Right lobe of liver (tissue), 6 donors: ENCODE measurements at places on chromosomes 4 and X.

DNA sequence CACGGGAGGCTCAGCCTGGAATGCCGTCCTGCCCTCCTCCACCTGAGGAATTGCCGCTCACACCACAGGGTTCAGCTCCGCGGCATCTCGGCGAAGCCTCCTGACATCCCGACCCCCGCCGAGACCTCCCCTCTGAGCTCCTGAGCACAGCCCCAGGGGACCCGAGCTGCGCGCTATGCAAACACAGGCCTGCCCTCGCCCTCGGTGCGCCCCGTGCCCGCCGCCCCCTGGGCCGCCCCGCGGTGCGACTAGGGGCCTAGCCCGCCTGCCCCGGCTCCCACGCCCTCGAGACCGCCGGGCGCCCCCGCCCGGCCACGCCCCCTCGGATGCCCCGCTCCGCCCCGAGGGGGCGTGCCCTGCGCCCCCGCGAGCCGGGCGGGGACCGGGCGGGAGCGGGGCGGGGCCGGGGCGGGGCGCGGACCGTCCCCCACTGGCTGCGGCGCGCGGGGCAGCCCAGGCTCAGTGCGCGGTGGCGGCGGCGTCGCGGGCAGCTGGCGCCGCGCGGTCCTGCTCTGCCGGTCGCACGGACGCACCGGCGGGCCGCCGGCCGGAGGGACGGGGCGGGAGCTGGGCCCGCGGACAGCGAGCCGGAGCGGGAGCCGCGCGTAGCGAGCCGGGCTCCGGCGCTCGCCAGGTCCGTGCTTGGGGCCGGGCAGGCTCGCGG, at the start of gene FGFR3:
FGFR3 (plus strand) TSS at position 462 of the 664 bp plus-strand sequence. CDS start 642 bp downstream, outside the sequence.
- DNase-seq, result peak; percentile 63

DNA sequence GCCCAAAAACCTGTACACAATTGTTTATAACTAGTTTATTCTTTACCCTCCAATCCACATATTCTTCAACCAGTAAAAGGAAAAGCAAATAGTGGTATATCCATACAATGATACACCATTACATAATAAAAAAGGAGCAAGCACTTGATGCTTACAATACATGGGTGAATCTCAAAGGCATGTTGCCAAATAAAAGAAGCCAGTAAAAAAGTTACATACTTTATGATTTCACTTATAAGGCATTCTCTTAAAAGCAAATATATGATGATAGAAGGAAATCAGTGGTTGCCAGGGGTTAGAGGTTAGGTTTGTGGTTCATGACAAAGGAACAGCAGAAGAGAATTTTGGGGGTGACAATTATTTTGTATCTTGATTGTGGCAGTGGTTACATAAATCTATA, 896.1 kb upstream of the LCORL start:
- no peak for DNase-seq

DNA sequence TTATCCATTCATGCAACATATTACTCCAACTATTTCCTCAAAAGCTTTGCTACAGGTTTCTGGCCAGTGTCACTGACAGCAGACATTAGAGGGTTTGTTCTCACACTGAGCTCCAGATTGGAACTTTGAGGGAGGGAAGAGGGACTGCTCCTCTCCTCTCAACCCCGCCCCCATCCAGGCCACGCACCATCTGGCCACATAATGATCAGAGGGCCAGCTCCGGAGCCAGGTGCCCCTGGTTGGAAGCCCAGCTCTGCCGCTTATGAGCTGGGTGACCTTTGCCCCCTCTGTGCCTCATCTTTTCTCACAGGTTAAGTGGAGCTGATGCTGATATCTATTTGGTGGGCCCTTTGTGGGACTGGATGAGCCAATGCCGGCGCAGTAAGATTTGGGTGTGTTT, 55.8 kb downstream of the C4orf50 start:
- DNase-seq, result no peak

GRCh38 chrX:71619986-71620385, 1.7 kb upstream of the CXCR3 start:
- no peak for DNase-seq

DNA sequence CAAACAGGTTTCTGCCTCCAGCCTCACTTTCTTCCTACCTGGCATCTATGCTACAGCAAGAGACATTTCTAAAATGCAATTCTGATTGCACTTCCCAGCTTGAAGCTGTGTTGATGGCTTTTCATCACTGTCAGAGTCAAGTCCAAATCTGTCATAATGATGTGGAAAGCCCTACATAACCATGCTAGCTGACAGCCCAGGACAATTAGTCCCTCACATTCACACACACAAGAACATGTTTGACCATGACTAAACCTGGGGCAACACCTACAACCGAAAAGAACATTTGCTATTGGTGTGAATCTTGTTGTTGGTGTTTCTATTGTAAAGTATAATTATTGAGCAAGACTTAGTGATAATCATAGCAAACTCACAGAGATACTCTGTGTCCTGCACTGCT, 58.2 kb downstream of the PPM1K start:
- no peak for DNase-seq

DNA sequence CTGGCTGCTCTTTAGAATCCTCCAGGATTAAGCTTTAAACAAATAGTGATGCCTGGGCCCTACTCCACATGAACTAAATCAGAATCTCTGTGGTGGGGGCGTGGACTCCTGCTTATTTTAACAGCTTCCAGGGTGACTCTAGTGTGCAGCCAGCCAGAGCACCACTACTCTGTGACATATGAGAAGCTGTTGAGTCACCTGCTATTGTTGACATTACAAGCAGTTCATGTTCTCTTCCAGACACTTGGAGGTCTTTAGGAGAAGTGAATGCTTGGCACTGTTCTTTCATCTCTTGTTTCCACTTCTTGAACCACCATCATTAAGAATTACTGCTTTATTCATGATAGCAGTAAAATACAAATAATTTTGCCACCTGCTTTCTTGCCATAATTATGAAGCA, 426 bp upstream of the C4orf51 start:
- no peak for DNase-seq

DNA sequence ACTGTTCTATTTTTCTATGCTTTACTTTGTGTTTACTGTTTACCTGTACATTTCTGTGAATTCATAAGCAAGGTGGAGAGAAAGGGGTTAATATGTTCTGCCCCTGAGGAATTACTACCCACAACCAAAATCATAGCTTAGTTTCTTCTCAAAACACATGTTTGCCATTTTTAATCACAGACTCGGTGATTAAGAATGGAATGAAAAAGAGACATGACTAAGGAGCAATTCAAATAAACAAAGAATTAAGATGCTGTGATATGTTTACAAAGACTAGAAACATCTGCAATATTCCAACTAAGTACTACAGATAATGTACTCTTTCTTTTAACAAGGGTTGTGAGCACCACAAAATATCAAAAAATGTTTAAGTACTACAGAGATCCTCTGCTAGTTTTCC, 11.7 kb upstream of the FAT4 start:
- no peak for DNase-seq

DNA sequence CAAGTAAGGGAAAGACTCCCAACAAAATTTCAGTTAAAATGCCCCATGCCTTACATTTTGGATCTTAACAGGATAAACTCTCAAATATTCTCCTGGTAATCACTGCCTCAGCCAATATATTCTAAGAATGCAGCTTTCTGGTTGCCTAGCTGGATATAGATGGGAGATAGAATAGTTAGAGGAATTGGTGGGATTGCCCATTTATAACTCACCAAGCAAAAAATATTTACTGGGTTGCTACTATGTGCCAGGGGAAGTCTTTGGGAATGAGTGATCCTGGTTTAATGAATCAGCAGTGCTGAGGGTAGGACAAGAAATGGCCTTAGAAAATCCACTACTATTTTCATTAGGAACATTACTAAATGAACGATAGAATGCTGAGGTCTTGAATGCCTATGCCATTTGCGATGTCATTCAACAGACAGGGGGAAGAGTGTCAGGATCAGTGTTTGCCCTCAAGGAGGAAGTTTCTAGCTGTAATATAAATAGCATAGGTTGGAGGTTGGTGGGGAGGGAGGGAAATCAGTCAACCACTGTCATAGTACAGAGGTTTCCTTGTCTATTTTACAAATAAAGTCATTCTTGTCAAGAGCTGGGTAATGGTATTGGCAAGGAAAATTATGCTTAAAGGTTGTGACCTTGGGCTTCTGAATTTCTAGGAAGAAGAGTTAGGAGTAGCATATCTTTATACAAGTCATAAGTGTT, 63.5 kb downstream of the ENOPH1 start:
- no peak for DNase-seq

DNA sequence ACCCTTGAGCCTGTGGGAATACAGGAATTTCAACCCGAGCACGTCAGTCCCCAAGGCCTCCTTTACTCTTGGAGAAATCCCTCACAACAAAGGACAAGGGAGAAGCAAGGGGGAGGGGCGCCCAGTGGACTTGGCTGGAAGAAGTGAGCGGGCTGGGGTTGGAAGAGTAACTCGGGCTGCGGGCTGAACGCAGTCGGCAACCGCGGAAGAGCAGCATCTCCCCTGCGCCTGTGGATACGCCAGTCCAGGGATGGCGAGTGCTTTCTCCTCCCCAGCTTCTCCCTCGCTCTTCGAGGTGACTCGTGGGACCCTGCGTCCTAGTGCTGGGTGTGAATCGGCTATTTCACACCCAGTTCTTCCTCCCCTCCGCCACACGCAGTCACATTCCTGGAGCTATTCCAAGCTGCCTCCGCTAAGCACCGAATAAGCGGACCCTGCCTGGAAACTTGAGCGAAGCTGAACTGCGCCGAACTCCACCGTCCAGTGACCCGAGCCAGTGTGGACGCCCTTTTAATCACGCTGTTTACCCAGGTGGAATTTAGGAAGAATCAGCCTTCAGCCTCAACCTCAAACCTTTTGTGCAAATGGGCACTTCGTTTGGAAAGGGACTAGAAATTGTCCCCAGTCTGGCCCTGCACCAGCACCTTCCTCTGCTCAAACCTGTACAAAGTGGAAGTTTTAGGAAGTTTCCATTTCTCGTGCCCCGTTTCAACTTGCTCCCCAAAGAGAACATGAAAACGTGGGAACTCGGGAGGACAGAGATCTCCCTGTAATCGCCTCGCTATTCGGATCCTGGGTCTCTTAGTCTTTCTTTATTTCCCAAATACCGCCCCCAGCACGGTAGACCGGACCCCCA, 64.3 kb upstream of the WDR17 start:
- DNase-seq, result peak; percentile 52

DNA sequence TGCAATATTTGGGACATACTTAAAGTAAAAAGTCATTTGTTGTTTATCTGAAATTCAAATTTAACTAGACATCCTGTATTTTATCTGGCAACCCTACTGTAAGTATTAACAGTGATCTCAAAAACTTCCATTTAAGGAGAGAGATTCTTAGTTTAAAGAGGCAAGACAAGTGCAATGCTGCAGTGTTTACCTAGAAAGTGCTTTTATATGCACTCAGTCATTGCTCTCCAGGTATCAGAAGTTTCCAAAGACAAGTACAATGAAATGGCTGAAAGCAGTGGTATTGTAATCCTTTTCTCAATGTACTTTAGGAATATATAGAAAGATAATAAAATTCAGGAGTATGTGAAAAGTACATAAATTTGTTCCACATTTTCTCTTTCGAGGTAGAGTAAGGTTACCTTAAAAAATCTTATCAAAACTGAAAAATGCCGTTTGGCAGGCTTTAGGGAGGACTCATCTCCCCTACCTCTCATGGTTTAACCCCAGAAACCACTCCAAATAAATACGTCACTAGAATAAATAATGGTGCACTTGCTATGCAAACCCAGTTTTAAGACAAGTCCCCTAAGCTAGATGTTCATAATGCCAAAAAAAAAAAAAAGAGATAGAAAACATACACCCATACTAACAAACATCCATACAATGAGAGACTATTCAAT, 45.7 kb downstream of the ELF2 start:
- no peak for DNase-seq

DNA sequence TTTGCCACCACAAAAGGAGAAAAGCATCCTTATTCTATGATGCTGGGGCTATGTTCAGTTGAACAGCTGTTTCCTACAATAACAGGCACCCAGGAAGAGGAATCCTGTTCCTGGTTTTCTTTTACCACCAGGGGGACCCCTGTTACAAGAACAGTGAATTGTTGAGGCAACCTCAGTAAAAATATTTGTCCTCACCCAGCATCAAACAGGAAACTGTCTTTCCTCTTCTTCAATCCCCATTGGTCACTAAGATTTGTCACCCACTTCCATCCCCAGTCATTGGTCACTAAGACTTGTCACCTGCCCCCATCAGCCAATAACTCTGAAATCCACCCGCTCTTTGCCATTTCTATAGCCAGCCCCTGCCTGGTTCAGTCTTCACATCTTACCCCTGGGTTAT, 143.5 kb upstream of the GALNT7 start:
- no peak for DNase-seq

GRCh38 chr4:21577056-21577455, 371.5 kb downstream of the KCNIP4 start:
- DNase-seq, result no peak

GRCh38 chr4:90121676-90122354, 5.4 kb upstream of the CCSER1 start:
- no peak for DNase-seq

GRCh38 chrX:9797384-9798360, 11.4 kb downstream of the SHROOM2 start:
- no peak for DNase-seq

DNA sequence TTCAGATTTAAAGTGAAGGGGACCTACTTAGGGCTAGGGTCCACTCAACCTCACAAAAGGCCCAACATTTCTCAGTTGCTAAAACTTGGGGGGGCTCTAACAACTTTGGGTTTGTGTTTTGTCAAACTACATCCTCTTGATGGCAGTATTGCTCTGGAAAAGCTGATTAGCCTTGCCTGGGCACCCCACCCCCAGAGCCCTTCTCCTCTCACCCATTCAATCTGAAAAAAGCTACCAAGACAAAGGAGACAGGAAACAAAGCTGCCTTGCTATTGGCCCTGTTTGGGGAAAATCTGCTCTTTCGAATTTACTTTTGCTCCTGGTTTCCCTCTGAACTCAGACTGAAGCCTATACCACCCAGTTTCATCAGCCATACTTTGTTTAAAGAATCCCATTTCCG, 195.2 kb upstream of the STK26 start:
- DNase-seq, result no peak

DNA sequence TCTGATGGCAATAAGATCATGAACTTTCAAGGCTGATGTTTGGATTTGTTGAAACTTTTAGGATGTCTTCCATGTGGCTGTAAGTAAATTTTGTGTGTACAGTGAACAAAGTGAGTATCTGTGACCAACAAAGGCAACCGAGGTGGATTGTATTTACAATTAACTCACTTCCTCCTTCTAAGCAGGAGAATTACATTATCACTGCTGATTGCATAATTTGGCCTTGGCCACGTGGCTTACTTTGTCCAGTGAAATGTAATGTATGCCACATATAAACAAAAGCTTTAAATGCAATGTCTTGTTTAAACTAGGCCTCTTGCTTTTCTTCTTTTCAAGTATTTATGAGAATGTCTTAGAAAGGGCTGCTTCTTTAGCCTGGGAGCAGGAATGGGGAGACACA, 66.3 kb upstream of the MAD2L1 start:
- no peak for DNase-seq

- DNase-seq, result no peak
Measured at GRCh38 chrX:46340696-46341095, 204.5 kb downstream of the ZNF674 start.

DNA sequence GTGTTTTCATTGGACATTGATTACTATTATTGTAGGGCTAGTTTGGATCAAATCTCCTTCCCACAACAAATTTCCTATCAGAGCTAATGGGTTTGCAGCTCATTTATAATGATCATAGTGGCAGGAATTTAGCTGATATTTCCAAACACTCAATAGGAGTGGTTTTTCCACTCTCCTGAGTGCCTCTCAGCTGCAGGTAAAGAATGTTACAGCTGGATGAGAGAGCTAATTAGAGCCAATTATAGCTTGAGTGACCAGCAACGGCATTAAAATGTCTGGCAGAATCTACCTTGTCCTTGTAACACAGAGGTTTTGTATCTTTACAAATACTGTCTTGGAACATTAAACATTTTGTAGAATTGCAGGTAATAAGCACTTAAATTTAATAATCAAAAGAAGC, 602.8 kb upstream of the EPHA5 start:
- DNase-seq, result no peak

- no peak for DNase-seq
Measured at GRCh38 chr4:139808808-139809756, 143.5 kb downstream of the MGST2 start.
